ENCODE measurements at places on chromosomes 11 and 22.

DNA sequence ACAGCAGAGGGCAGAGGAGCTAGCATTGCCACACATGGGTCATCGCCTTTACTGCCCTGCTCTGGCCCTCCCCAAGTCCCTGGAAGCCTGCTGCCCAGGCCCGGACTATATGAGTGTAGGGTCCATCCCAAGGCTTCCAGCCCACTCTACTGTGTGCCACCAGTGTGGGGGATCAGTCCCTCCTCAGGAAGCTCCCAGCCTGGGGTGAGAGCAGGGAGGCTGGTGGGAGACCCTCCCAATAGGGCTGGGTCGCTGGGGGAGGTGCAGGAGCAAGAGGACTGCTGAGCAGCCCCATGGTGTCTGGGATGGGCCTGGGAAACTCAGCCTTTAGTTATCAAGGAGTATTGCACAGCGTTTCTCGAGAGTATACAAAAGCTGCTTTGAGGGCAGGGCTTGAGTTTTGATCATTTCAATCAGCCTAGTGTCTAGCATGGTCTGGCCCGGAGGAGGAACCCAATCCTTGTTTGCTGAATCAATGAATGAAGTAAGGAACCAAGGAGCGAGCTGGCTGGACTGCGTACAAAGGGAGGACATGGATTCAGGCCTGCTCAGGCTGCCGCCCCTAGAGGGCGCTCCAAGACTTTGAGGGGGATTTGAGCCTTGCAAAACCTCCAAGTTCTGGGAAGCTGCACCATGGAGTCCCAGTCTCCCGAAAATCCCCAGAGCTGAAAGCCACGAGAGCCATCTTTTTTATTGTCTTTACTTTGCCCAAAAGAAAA lies 89.0 kb upstream of the PARVA start:
- DNase-seq: peak; percentile 18

GRCh38 chr11:27139742-27140367 lies 99.2 kb downstream of the BBOX1 start:
- DNase-seq: no peak

DNA sequence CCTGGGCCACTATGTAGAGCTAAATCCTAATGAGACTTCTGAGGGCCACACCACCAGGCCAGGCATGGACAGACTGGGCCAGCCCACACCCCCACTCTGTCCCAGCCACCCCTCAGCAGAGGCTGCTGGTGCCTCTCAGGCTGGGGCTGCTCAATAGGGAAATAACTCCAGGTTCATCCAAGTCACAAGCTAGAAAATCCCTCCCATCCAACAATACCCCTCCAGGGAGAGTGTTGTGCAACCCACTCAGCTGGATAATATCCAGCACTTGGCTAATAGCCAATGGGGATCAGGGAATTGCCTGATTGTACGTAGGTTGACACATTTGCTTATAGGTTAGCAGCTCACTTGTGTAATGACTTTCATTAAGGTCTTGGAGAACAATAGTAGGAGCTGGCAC lies 64.1 kb upstream of the WNT11 start:
- DNase-seq: no peak

- DNase-seq: no peak
These were observed 340.0 kb downstream of the SHANK2 start for GRCh38 chr11:70912226-70912840.

DNA sequence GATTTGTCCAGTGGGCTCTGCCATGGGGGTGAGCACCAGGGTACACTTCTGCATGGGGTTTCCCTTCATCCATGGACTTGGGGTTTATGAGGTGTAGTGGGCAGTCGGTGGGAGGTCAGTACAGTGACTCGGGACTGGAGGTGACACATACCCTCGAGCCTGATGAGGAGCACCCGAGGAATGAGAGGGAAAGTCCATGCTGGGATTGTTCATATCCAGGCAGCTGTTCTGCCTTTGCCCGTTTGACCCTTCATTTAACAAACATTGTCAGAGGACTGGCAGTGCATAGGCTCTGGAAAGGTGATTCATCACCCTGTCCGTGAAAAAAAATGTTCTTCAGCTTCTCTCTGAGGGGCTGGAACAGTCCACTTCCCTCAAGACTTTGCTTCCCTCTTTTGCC lies 2.7 kb downstream of the NAV2 start:
- DNase-seq: no peak

- no peak for DNase-seq
These were observed 14.0 kb downstream of the RPS6KA4 start for GRCh38 chr11:64372802-64373597.

DNA sequence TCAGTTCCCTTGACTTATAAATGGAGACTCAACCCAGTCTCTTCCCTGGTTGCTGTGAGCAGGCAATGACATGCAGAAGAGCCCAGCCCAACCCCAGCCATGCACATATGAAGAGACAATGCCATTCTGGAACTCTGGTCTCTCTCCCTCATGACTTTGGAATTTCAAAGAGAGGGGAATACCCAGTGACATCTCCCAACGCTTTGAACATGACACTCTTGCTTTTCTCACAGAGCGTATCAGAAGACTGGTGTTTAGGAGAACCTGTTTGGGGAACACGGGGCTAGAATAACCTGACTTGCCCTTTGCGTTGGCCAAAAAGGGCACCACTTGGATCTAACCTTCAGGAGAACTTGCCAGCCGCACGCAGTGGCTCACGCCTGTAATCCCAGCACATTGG lies 12.9 kb downstream of the RANGAP1 start:
- no peak for DNase-seq

DNA sequence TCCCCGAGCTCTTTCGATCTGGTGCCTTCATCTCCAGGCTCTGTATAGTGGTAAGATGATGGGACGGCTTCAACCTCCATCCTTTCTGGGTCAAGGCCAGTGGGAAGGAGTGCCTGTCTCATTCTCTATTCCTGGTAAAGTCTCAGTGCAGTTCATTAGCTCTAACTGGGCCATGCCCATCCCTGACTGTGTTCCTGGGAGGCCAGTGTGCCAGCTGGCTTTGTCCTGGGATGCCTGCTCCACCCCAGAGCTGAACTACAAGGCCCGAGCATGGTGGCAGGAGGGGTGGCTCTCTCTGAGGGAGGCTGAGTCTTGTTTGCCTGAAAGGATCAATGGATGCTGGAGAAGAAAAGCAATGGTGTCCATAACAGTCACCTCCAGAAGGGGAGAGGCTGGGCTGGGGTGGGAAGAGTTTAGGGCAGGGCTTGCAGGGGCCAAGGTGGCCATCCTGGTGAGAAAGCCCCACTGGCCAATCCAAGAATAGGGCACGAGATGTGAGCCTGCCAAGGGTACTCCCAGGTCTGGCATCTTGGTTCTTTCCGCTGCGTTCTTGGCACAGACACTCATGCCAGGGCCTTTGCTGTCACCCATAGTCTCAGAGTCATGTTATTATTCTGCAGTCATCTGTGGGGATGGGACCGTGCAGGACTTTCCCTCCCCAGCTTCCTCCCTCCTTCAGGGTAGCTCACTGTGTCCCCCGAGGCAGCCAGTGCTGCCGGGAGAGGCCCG lies 60.1 kb downstream of the PARVB start:
- no peak for DNase-seq

DNA sequence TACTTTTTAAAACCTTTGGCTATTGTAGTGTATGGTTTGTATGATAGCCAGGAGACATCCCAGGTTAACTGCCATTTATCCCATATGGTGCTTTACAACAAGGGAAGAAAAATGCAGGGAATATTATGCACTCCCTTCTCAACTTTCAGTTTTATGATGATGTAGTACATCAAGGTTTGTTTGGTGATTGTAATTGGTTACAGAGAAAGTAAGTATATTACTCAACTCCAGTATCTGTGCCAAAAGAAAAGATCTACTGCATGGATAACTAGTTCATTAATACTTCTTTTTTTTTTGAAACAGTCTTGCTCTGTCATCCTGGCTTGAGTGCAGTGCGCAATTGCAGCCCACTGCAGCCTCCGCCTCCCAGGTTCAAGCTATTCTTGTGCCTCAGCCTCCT lies 65.3 kb downstream of the BCL2L13 start:
- DNase-seq: no peak

- DNase-seq: no peak
These were observed 22.6 kb upstream of the MRGPRX2 start for GRCh38 chr11:19083166-19083565.

DNA sequence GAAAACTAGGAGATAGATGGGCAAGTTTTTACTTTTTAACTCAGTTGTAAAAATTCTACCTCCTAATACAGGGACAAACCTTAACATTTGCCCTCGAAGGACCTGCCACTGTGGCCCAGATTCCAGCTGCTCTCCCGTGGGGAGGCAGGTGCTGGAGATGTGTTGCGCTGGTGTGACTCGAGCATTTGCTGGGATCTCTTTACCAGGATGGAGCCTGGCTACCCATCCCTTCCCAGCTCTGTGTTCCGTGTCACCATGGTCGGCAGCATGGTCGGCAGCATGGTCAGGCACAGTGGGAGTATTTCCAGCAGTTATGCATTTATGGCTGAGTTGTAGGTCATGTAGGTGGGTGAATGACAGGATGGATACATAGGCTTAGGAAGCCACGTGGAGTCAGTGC lies 41.1 kb downstream of the OTOG start:
- DNase-seq: no peak

GRCh38 chr11:131662317-131662972 lies 292.0 kb downstream of the NTM start:
- DNase-seq: no peak

GRCh38 chr22:40529821-40530220 lies 106.7 kb downstream of the MRTFA start:
- no peak for DNase-seq

- no peak for DNase-seq
These were observed 19.9 kb upstream of the CLMP start for GRCh38 chr11:123214940-123215339.

DNA sequence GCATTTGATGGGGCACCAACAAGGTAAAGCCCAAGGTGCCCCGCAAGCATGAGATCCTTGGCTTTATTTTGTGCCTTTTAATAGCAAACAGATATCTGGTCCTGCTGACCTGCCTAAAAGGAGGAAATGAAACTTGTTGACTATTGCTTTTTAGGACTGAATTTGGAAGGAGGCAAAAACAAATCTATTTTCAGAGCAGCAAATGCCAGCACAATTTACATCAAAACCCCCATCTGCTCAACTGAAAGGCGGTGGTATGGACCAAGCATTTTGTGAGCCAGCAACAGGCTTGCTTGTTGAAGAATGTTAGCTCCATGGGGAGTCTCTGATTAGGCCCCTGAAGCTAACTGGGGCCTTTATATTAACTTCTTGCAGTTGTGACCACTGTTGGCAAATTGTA lies 192.6 kb upstream of the E2F8 start:
- DNase-seq: no peak

DNA sequence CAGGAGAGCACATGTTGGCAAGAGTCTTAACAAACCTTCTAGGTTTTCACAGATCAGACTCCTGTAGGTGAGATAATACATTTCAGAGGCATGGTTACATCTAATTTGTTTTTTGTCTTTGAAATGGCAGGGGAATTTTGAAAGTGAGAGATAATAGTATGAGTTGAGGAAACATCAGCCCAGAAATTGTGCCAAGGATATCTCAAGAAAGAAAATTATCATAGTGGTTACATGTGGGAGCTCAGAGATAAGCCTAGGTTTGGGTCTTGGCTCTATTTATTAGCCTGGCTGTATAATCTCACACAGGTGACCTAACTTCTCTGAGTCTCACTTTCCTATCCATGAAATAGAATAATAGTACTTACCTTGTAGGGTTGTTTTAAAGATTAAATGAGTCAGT lies 443 bp downstream of the BTBD18 start:
- DNase-seq: no peak

DNA sequence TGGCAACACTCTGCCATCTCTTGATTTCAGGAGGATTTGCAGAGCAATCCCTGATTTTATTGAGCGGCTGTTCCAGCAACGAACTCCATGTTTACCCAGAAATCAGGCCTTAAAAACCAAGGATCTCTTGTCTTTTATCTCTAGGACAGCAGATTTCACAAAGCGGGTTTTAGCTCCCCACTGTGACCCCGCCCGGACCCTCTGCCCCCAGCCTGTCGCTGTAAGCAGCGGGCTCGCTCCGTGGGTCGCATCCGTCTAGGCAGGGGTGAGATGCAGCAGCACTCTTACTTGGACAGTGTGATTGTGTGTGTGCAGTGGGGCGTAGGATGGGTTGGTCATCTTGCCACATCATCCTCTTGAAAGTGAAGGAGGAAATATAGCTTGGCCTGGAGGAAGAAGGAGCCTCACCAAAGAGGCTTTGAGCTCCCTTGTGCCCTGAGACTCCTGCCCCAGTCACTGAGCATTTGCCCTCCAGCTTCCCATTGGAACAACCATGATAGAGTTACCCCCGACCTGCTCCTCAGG lies 189.2 kb upstream of the TBCEL start:
- no peak for DNase-seq

DNA sequence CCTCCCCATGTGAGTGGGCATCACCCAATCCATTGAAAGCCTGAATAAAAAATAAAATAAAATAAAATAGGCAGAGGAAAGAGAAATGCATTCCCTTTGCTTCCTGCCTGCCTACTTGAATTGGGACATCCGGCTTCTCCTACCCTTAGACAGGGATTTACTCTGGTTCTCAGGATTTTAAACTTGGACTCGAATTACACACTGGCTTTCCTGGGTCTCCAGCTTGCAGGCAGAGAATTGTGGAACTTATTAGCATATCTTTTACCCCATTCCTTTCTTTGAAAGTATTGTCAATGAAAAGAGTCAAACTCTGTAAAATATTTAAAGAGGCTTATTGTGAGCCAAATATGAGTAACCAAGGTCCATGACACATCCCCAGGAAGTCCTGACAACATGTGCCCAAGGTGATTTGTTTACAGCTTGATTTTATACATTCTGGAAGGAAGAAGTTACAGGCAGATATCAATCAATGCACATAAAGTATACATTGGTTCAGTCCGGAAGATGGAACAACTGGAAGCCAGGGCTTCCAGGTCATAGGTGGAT lies 78.4 kb upstream of the CCDC90B start:
- no peak for DNase-seq

DNA sequence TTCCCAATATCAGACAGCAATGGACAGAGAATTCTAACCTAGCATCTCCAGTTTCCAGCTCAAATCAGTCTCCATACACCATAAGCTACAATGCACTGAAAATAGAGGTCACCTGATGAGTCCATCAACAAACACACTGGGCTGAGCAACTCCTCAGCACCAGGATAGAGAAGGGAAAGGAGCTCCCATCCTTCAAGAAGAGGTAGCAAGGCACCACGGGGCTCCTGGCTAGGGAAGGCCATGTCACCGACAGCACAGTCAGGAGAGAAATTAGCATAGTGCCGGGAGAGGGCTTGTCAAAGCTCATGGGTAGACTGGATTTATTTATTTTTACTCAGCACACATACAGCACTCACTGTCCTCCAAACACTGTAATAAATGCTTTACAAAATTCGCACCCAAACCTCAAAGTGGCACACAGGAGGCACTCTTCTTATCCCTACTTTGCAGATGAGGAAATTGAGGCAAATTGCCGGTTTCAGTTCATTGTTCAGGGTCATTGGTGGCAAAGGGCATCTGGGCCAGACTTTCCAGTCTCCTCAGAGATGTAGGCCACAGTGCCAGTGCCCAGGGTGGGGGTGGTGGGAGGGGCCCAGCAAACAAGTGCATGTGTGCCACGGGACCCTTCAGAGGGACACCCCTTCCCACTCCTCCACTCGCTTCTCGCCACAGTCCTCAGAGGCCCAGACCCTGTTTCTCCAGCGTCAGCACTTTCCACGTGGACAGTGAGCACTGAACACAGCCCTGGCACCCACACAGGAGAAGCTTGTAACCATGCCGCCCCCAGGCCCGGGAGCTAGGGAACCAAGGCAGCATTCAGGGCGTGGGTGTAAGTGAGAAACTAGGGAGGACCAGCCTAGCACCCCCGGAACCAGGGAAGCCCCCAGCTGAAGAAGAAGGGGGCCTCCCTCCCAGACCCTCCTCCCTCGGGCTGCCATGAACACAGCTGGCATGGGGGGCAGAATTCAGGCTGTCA lies 1417.4 kb downstream of the TBC1D22A start:
- no peak for DNase-seq

Measured in activated CD4-positive, alpha-beta T cell treated with anti-CD3 and anti-CD28 coated beads, Interleukin-2, amount 50 U/mL, for 4 hours (primary cell).